ENCODE measurements at places on chromosomes 3 and 15.

DNA sequence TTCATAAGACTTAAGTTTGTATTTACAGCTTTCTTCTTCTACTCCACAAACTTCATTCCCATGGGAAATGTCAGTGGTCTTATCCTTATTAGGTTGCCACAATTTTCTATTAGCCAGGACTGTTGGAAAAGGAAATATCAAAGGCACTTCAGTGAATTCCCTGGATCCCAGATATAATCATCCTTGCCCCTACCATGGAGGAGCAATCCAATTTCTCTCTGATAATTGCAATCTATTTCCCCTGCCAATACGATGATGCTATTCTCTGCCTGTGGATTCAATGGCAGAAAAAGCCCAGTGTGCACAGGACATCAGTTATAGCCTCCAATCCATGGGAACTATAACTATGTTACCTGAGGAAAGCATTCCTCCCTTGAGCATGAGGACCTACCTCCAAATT, 536.4 kb upstream of the UBE2E2 start:
- DNase-seq = no peak

DNA sequence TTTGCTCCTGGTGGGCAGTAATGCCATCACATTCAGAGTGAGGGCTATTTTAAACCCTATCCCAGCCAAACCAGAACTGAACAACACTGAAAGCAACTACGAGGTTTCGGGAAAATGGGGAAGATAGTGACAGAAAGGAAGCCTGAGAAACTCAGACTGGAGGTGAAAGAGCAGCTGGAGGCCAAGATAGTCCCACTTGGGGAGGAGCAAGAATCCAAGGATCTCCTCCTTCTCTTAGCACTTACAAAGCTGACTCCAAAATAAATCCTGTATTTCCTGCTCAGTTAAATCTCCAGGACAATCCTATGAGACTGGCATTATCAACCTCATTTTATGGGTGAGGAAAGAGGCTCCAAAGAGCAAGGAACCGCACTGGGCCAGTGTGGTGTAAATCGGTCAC, 14.1 kb upstream of the SETMAR start:
- DNase-seq = no peak

DNA sequence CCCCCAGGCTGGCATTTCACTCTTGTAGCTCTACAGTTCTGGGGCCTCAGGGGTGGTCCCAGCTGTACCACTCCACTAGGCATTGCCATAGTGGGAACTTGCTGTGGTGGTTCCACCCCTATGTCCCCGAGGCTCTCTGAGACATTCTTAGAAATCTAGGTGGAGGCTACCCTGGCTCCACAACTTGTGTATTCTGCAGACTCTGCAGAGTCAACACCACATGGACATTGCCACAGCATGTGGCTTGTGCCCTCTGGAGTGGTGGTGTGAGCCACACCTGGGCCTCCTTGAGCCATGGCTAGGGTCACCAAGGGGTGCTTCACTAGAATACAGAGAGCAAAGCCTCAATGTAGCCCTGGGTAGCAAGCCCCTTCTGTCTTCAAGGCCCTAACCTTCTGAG, 54.4 kb upstream of the STRIT1 start:
- no peak for DNase-seq

GRCh38 chr3:178494386-178494785, 41.9 kb upstream of the KCNMB2 start:
- no peak for DNase-seq

DNA sequence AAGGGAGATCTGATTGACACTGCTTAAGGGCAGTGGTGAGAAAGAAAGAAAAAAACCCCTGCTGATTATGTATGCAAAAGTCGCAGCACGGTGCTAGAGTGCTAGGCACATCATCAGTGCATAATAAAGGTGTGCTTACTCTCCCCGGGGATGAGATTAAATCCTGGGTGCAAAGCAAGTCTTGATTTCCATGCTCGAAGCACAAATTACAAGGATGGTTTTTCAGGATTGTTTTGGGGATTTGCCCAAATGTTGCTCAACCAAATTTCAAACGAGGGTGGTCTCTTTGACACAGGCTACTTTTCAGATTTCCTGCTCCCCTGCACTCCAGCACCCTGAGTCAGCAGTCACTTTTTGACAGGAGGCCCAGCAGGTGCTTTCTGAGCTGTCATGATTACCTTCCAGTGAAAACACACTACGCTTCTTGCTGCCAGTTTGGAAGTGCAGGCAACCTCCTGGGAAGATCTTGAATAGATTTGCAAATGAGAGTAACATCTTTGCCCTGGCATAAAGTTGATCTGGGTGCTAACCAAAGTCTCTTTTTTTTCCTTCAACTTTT, 167.5 kb upstream of the TRIM42 start:
- no peak for DNase-seq

- no peak for DNase-seq
Measured at GRCh38 chr15:60528530-60528929, 49.6 kb upstream of the ICE2 start.

DNA sequence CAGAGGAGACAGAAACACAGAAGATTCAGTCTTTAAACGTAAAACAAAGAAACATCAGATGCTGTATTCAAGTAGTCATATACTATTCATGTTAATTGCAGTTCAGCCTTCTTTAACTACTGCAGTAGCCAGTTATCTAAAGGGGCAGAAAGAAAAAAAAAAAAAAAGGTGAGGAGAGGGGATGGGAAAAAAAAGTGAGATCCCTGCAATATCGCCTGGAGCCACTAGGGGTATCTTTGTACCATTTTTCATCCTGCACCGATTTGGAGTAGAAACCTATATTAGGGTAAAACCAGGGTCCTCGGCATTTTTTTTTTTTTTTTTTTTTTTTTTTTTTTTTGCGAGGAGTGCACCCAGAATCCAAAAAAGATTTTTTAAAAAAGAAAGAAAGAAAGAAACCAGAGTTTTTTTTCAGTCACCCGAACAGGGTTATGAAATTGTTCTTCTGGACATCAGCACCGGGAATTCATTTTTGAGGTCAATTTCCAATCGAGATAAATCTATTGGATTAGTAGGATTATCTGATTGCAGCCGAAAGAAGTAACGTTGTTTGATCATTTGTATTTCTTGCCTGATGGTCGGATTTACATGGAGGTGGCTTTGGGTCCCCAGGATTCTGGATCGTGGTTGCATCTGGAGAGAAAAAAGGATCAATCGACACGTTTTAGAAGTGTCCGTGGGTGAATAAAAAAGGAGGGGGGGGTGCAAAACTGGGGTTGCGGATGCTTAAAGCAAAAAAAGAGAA, 186.7 kb downstream of the NLGN1 start:
- DNase-seq = no peak

GRCh38 chr15:85172846-85173490, 191.3 kb downstream of the PDE8A start:
- DNase-seq = no peak

DNA sequence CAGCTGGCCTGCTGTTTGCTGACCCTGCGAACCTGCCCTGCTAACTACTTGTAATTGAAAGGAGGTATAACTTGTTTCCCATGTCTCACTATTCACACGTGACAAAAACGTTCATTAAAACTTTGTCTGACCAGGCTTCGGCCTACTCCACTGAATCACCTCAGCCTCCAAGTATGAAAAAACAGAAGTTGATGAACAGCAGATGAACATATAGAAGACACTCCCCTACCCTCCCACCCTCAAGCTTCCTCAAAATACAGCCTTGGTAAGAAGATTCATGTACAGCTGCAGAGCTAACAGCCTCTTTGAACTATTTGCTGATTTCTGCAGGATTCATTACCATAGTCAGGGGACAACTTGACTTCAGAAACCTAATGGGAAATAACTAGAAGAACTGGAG, 10.7 kb downstream of the RBM15B start:
- DNase-seq = no peak

- DNase-seq = no peak
Measured at GRCh38 chr3:23128655-23129054, 74.5 kb upstream of the UBE2E2 start.

GRCh38 chr3:48135552-48136495, 52.4 kb downstream of the CDC25A start:
- DNase-seq = no peak

GRCh38 chr15:67303490-67304363, 49.1 kb downstream of the IQCH start:
- no peak for DNase-seq

- DNase-seq = no peak
Measured at GRCh38 chr15:71129669-71130068, 14.4 kb downstream of the THSD4 start.

- DNase-seq = no peak
Measured at GRCh38 chr3:13075986-13076654, 2.9 kb upstream of the IQSEC1 start.

DNA sequence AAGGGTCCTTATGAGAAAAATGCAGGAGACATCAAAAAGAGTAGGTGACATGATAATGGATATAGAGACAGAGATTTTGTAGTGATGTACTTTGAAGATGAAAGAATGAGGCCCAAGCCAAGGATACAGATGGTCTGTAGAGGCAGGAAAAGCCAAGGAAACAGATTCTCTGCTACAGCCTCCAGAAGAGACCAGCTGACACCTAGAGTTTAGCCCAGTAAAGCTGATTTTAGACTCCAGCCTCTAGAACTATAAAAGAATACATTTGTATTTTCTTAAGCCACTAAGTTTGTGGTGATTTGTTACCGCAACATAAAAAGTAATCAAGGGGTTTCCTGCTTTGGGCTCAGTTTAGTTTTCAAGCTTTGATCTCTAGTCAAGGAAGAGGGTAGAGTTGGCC, 64.8 kb downstream of the STRIT1 start:
- no peak for DNase-seq

DNA sequence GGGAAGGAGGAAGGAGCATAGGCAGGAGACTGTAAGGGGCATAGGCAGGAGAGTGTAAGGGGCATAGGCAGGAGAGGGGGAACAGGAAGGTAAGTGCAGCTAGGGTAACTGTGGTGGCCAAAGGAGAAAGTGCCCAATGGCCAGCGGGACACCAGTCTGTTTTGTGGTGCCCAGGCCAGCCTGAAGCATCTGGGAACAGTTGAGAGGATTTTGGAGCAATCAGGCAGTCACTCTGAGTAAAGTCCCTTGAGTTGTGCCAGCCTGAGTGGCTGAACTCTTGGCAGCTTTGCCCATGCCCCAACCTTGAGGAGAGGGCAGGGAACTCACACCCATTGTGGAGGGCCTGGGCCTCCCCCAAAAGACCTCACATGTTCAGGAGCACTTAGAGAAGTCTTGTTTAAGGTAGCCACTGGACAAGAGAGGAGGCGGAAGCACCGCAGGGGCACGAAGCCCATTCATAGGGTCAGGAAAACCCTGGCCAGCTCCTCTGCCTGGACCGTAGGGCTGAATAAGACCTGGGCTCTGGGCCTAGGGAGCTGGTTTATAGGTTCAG, 3.5 kb upstream of the TGM5 start:
- DNase-seq = no peak

DNA sequence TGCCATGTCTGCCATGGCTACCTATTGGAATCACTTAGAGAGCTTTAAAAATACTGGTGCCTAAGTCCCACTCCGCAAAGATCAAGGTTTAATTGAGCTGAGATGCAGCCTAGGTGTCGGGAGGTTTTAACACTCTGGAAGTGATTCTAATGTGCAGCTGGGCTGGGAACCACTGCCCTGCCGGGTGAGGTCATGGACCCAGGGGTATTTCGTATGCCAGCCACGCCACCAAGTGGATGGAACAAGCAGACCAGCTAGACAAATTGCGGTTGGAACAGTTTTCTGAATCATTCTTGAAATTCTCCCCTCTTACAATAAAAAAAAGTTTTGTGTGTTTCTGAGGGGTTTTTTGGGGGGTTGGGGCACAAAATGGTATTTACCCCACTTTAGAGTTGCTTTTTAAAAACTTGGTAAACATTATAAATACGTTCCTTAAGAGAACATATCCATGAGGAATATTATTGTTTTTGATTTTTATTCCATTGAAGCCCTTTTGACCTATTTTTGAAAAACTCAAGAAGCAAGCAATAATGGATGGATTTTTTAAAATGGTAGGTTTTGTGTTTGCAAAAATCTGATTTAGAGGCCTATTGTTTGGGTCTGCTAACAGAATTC, 66.2 kb upstream of the CSTA start:
- peak; percentile 11 for DNase-seq

DNA sequence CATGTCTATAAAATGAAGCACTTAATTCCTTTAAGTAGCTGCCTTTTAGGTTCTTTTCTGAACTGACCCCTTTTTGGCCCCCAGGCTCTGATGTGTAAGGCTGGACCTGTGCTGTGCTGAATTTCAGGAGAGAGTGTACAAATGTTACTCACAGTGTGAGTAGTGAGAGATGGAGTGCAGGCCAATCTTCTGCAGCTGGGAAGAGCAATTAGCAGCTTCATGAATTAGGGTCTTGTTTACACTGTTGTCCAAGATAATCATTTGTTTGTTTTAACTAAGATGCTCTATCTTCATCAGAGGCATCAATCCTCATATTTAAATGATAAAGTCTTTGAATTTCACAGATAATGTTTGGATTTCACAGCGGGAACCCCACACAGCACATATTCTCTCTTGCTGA, 19.4 kb downstream of the ARPP21 start:
- DNase-seq = no peak

DNA sequence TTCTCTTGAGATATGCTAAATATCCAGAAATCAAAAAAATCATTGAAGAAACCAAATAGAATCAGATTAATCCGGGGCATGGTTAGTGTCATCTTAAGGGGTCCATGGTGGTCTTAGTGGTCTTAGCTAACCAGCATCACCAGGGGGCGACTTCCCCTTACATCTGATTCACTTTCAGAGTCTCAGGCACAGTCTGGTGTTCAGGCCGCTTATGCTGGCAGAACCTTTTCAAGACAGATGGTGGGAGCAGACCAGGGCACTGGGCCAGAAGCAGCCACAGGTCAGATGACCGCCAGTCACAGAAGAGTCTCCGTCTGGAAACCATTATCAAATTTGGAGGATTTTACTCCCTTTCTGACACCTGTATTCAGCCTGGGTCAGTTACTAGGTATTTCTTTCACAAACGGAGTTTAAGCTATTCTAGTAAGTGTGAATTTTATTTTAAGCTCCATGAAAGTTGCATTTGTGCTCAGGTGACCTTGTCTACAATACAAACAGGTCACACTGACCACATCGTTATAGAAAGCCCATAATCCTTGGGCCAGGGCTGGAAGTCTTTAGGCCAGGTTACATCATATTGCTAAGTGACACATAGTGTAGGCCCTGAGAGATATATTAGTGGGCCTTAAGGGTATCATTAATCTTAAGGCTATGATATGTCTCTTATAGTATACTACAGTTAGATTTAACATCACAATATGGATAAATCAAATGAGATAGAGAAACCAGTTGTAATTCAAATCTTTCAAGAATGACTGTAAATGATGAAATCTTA, 365.5 kb downstream of the GBE1 start:
- DNase-seq = no peak

DNA sequence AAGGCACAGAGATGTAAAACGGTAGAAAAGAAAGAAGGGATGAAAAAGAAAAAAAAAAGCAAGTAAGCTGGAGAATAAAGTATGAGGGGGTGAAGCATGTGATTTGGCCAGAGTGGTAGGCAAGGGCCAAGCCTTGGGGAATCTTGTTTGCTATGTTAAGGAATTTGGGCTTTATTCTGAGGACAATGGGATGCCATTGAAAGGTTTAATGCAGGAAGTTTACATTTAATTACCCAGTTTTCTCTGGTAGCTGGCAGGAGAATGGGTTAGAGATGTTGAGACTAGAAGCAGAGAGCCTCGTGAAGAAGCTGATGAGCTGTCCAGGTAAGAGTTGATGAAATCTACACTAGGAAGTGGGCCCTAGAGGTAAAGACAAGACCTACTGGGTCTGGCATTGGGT, 455.9 kb downstream of the PDCD6IP start:
- no peak for DNase-seq

GRCh38 chr3:178602856-178603255, 66.6 kb downstream of the KCNMB2 start:
- no peak for DNase-seq

- no peak for DNase-seq
Measured at GRCh38 chr3:69354948-69355347, 30.9 kb downstream of the FRMD4B start.

GRCh38 chr15:45473068-45473467, 49.5 kb downstream of the SLC30A4 start:
- DNase-seq = no peak

Measured in esophagus squamous epithelium (tissue), 5 donors.